ENCODE measurements at places on chromosomes 3 and 15. TPM values are rescaled to one million over a fixed set of nuclear protein-coding genes. Genes with fewer than 3 reads are reported as not detected.

The ISL2 gene
- total RNA-seq = not detected

The XXYLT1 gene
- total RNA-seq = 12.4 TPM

The GPR15 gene
- 105 TPM for total RNA-seq

The GOLGA6A gene
- not detected for total RNA-seq

The CHRNA7 gene
- not detected for total RNA-seq

The NUSAP1 gene
- total RNA-seq = 174 TPM

The ATP13A5 gene
- not detected for total RNA-seq

The OR5K2 gene
- not detected for total RNA-seq

The NAA80 gene
- 9.0 TPM for total RNA-seq

The PRICKLE2 gene
- total RNA-seq = 1.1 TPM

The UBE2Q2 gene
- 22.0 TPM for total RNA-seq

The TP63 gene
- 8.3 TPM for total RNA-seq

The CYP8B1 gene
- total RNA-seq = 0.08 TPM

The MAP1A gene
- total RNA-seq = 0.16 TPM

The GOLGA8T gene
- not detected for total RNA-seq

The CHST13 gene
- total RNA-seq = not detected

The TF gene
- total RNA-seq = 8.9 TPM

The MUC4 gene
- 0.51 TPM for total RNA-seq

The DNAH12 gene
- total RNA-seq = 0.19 TPM

The TMCO5A gene
- total RNA-seq = not detected

The AADAC gene
- 0.13 TPM for total RNA-seq

The KBTBD8 gene
- 28.8 TPM for total RNA-seq

The HCLS1 gene
- total RNA-seq = 232 TPM

The ECE2 gene
- total RNA-seq = not detected

The TBC1D23 gene
- total RNA-seq = 18.1 TPM

The LIPH gene
- total RNA-seq = 8.8 TPM

The CCDC39 gene
- 0.43 TPM for total RNA-seq

The GOLGA8S gene
- total RNA-seq = not detected

The TMEM266 gene
- total RNA-seq = 0.66 TPM

The RASL12 gene
- 0.10 TPM for total RNA-seq

The RBMS3 gene
- 3.4 TPM for total RNA-seq

The CHRFAM7A gene
- total RNA-seq = not detected

The HHLA2 gene
- total RNA-seq = 0.18 TPM

The C3orf20 gene
- 1.6 TPM for total RNA-seq

The POC1A gene
- 23.4 TPM for total RNA-seq

The STARD5 gene
- total RNA-seq = 6.1 TPM

The MEF2A gene
- total RNA-seq = 41.0 TPM

The MYL3 gene
- total RNA-seq = not detected

The CHL1 gene
- 1.9 TPM for total RNA-seq

The ALDH1A3 gene
- total RNA-seq = 0.45 TPM

The SLC28A1 gene
- total RNA-seq = not detected

The SRGAP3 gene
- total RNA-seq = 1.4 TPM

The ZCWPW2 gene
- not detected for total RNA-seq

The FBXW12 gene
- total RNA-seq = not detected

The HDC gene
- not detected for total RNA-seq

The ATP2B2 gene
- total RNA-seq = not detected

The CCNB2 gene
- total RNA-seq = 74.1 TPM

The UPK1B gene
- total RNA-seq = not detected

The C15orf62 gene
- total RNA-seq = 0.24 TPM

The RAB6B gene
- total RNA-seq = not detected

Data from GM12878 (cell line).